ENCODE measurements at places on chromosomes 5 and 9.

GRCh38 chr9:106467113-106467864 lies 395.7 kb upstream of the ZNF462 start:
- DNase-seq, result no peak

GRCh38 chr9:126521089-126521488 lies 92.6 kb upstream of the LMX1B start:
- DNase-seq, result no peak

GRCh38 chr5:29516224-29516623 lies 1677.3 kb upstream of the CDH6 start:
- DNase-seq, result no peak

DNA sequence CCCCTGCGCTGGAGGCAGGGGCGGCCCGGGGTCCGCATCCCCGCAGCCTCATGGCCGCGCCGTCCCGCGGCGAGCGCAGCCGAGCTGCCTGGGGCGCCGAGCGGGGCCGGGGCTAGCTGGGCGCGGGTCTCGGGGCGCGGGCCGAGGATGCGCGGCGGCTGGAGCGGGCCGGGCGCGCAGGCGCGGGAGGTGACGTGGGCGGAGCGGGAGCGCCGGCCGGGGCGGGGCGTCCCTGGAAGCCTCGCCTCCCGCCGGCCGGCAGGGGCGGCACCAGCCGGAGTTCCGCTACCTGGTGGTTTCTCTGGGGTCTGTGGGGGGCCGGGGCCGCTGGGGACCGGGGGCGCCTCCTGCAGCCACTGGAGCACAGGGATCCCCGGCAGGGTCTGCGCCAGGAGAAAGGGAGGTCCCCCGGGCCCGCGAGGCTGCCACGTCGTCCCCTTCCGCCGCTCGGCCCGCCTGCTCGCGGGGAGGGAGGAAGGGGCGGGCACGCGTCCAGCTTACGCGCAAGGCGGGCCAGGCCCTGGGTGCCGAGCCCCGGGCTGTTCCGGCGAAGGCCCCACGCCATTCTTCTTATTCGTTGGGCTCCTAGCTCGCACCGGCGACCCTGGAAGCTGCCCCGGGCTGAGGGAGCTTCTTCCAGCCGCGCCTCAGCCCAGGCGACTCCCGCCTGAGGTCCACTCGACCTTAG lies at the start of gene LPCAT1:
LPCAT1 (minus strand) TSS at position 168 of the 688 bp plus-strand sequence; CDS start at position 52, 116 bp downstream.
- peak; percentile 94 for DNase-seq

DNA sequence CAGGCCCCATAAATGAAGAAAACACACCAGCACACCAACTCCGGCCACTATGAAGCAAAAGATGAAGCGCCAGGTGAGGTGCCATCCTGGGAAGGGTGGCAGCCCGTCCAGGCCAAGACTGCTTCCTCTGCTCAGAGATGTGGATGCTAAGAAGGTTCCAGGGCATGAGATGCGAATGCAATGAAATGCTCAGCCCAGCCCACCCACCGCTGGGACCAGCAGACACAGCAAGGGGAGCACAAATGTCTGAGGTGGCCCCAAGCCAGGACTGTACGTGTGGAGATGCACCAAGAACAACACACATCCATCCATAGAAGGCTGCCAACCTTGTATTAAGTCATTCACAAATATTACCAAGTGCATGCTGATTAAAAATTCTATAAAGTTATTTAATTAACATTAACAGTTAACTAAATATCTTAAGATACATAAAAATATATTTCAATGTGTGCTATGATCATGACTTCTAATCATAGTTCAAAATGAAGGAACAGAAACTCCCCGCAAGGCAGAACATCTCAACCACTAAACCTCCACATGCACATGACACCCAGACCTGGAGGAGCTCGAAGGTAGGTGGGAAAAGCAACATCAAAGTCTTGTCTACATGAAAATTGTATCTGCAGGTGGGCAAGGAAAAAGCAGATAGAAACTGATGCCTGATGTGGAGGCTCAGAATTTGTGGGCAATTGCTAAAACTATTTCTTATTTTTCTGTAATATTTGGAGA lies 43.7 kb downstream of the BICD2 start:
- DNase-seq, result peak; percentile 61

DNA sequence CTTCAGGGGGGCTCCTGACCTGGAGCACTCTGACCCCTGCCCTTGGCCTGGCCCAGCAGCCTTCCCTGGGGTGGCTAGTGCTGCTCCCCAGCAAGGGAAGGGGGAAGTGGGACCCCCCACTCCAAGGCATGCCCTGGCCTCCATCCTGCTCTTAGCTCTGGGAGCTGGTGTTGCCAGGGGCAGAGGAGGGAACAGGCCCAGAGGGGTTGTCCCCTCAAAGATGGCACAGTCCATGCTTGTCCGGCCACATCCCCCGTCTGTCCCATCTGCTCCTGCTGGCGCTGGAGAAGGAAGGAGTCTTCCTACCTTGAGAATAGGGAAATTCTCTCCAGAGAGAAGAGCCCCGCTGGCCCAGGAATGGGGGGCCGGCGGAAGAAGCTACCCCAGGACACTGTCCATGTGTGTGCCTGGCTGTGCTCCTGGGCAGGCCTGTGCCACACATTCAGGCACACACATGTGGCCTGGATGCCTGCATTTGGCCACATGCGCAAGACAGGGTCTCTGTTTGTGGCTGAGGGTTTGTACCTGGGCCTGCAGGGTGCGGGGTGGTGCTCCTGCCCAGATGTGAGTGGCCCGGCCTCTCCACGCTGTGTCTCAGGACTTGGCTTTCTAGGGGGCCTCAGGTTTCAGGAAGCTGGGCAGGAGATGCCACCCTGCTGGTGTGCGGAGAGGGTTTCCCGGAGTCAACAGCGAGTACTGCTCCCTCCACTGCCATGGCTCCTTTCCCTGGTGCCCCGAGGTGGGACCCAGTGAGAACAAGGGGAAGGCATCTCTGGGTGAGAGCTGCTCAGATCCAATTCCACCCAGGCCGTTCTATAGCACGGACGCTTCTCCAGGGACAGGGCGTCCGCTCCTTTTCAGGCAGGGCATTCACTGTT lies 247.1 kb downstream of the PBX3 start:
- DNase-seq, result no peak

- no peak for DNase-seq
These were observed 60.7 kb downstream of the ADAMTSL1 start for GRCh38 chr9:18534611-18535010.

DNA sequence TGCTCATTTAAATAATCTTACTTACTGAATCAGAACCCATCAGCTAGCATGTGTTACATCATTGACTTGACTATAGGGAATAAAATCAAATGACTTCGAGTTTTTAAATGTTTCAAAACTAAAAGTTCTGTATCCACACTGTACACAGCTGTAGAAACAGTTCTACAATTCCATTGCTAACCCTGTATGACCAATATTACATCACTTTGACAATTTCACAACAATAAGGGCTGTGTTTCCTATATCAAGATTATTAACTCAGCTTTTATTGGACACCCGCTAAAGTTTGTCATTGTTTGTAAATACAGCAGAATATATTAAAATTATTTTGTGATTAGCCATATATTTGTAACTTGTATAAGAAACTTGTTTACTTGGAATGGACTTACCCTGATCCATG lies 540.8 kb downstream of the PRELID2 start:
- DNase-seq, result no peak

- DNase-seq, result no peak
These were observed 7.5 kb downstream of the NREP start for GRCh38 chr5:111749303-111750026.

DNA sequence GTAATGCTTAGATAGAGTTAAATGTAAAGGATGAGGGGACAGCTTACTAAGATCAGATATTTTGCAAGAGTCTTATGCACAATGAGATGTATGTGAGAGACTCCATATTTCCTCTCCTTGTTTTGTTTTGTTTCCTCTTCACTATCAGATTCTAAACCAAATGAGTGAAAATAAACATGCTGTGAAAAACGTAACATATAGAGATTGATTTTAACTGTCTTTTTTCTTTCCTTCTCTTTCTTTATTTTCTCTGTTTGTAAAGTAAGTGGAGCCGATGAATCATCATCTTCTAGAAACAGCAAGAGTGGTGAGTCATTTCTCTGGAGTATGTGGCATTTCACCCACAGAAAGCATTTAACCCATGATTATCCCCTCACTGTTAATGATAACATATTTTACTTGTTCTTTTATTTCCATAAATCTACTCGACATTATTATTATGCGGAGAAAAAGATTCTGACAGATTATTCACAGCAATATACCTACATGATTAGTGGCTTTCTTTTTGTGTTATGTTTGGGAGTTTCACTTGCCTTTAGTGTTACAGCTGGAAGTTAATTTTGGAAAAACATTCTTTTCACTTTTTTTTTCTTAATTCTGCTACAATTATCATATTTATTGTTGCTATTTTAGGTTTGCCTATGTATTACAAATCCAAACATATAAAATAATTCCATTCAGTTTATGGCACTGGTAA lies 2.1 kb upstream of the ANXA1 start:
- peak; percentile 24 for DNase-seq

DNA sequence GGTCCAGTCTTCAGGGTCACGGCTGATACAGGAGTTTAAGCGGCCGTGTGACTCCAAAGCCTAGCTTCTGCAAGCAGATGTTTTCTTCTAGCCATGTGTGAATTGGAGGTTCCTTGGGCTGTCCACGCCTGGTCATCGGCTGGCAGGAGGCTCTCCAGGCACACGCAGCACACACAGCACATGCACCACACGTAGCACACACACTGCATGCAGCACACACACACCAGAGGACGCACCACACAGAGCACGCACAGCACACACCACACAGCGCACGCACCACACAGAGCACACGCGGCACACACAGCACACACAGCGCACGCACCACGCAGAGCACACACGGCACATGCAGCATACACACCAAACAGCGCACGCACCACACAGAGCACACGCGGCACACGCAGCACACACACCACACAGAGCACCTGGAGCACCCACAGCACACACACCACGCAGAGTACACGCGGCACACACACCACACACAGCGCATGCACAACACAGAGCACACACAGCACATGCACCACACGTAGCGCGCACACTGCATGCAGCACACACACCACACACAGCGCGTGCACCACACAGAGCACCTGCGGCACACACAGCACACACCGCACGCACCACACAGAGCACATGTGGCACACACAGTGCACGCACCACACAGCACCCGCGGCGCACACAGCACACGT lies 234.3 kb downstream of the FANCC start:
- no peak for DNase-seq

- no peak for DNase-seq
These were observed 225.8 kb downstream of the MAT2B start for GRCh38 chr5:163731256-163731655.

- DNase-seq, result no peak
These were observed 1.4 kb upstream of the COL27A1 start for GRCh38 chr9:114153761-114154599.

DNA sequence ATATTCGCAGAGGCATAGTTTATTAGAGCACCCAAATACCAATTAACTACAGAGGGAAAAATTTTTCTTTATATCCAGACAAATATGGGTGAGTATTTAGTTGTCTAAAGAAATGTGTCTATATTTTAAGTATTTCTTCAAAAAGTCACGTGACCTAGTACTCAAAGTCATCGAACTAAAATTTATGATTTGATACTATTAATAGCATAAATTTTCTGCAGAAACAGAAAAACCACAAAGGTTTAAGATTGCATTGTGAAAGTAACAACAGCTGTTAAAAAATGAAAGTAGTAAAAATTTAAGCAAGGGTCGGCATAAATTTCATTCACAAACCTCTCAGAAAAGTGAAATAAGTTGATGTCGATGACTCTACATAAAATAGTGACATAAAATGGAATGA lies 323.9 kb upstream of the RORB start:
- DNase-seq, result no peak

DNA sequence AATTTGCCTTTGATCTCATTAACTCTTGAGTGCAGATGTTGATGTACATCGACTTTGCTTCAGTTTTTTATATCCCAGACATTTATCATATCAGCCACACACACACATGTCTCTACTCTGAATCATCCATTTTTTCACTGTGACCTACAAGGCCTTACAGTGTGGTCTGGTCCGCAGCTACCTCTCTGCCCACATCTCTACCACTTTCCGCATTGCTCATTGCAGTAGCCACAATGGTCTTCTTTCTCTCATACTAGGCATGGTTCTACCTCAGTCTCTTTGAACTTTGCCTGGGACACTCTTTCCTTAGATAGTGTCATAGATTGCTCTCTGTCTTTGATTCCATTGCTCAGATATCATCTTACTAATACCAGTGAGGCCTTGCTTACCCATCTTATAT lies 87.9 kb upstream of the FSD1L start:
- no peak for DNase-seq

DNA sequence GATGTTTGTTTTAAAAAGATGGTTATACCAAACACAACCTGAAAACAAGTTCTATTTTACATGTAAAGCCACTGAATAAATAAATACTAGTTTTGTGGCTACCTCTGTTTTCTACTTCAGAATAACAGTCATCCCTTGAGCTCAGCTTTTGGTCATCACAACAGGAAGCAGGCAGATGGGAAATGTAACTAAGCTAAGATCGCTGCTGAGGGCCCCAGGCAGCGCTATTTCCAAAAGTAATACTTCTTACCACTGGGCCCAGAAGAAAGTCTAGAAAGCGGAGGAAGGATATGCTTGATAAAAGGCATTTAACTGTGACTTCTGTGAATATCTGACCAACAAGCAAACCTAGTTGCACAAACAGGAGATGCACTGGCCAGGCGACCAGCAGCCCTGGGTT lies 61.4 kb downstream of the SERINC5 start:
- DNase-seq, result no peak

DNA sequence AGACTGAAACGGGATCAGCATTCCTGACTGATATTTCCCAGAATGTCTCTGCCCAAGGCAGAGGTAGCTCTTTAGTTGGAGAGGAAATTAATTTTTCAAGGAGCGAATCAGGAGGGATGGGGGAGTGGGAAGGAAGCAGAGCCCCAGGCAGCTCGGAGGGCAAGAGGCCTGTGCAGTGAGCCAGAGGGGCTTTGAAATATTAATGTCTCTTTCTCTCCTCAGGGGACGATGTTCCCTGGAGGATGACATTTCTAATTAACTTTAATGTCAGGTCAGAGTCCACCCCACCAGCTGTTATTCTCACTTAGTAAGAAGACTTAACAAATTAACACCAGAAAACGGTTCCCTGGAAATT lies 45.6 kb downstream of the SLC6A7 start:
- no peak for DNase-seq

- DNase-seq, result no peak
These were observed 85.8 kb downstream of the DAP start for GRCh38 chr5:10675177-10675700.

- DNase-seq, result no peak
These were observed 21.3 kb upstream of the GLRX start for GRCh38 chr5:95843733-95844223.

DNA sequence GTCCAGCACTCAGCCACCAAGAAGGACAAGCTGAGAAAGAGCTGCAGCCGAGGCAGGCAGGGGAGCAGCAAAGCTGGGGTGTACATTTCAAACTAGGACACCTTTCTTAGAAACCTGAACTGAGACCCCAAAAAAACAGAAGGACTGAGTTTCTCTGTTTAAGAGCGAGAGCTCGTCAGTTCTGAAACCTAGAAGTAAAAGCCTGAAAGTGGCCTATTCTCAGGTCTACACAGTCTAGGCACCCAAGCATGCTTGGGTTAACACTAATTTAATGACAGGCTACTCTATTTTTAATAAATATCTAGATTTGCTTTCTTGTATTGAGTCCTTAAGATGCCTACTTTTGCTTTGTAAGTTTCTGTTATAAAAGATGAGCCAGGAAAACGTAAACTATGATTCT lies 49.0 kb upstream of the TLE4 start:
- DNase-seq, result no peak

GRCh38 chr9:113221800-113222481 lies 597 bp downstream of the SLC31A1 start:
- DNase-seq, result no peak

- DNase-seq, result no peak
These were observed 69.0 kb downstream of the WNK2 start for GRCh38 chr9:93252781-93253530.
